Activated CD4-positive, CD25-positive, alpha-beta regulatory T cell (primary cell): ENCODE measurements at places on chromosomes 1 and 21.

DNA sequence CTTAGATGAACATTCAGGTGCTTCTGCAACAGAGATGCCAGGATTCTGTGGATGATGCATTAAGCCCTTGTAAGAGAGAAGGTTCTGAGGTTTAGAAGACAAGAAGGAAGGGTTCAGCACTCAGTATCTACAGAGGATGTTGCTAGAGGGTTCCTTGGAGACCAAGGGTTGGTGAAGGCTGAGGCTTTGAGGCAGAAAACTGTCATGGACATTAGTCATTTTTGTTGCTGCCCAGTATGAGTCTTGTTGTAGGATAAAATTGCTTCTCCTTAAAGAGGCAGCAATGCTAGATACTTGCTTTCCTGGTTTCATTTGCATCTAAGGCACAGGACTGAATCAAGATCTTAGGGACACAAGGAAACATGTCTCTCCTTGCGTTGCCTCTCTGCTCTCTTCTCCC is 319.4 kb upstream of the NFIA start:
- no peak for DNase-seq

DNA sequence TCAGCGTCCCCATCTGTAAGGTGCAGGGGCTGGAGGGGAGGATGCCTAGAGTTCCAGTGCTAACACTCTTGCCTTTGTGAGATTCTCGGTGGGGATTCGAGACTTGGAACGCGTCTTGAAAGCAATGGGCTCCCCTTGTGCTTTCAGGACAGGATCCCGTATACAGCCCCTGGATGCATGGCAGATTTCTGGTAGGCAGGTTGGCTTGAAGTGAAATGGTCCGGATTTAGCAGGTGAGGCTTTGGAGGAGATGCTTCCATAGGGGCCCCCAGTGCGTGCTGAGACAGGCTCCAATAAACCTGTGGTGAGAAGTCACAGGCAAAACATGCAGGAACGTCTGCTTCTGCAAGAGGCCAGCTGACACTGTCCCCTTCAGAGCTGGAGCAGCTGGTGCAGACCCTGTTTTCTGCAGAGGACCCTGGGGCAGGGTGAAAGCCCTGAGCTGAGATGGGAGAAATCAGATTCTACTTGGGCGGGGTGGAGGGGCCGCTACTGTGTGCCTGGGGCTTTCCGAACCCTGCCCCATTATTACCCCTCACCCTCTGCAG is 270.4 kb downstream of the PTPRU start:
- DNase-seq: no peak

- no peak for DNase-seq
Measured at GRCh38 chr21:26798856-26799751, 46.1 kb downstream of the ADAMTS1 start.

- DNase-seq: no peak
Measured at GRCh38 chr1:29756085-29756484, 519.8 kb downstream of the PTPRU start.

DNA sequence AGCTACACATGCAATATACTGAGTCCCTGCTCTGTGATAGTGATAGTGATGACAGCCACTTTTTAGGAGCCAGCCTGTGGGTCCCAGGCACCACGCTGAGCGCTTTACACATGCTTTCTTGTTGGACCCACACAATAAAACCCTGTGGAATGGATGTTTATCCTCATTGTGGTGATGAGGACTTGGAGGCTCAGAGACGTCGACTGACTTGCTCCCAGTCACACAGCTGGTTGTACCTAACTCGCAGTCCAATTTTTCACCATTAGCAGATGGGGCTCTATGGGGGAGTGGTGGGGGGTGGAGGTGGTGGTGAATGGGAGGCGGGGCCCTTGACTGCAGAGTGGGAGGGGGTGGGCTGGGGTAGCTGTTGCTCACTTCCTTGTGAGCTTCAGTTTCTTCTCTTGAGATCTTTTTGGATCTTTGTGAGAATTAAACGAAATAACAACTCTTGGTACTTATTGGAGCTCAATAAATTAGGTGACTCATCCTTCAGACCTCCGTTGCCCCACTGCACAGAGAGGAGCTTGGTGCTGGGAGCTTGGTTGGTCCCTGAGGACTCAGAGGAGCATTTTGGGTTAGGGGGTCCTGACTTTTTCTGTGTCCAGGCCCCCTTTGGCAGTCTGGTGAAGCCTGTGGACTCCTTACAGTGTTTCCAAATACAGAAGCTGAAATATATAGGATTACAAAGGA is 61.8 kb upstream of the CD1D start:
- no peak for DNase-seq

DNA sequence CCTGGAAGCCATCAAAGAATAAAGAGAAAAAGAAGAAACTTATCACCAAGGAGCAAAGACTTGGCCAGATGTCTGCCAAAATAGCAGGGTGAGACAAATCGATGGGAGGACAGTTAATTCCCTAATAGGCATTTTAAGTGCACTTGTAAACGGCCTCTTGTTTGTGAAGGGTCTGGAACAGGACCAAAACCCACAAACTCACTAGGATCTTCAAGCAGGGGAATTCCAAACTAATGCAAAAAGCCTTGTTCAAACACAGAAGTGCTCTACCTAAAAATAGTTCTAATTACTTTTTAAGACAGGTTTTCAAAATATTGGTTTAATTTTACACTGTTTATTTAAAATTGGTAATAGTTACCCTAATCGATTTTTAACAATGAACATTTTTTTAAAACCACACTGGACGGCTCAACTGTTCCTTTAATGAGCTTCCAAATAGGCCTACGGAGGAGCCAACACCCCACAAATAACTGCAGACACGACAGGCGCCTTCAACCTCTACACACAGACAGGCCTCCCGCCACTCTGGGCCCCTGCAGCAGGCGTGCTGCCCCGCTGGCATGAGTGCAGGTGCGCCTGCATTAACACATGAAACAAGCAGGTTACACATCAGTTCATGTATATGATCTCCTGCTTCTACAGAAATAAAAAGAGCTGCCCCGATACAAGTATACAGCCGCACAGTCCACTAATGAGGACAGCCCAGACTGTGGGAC is 15.8 kb downstream of the UBE2G2 start:
- no peak for DNase-seq

- peak; percentile 15 for DNase-seq
Measured at GRCh38 chr1:203480525-203481084, 5.0 kb downstream of the PRELP start.
